ENCODE measurements at places on chromosomes 5 and 9.

GRCh38 chr5:72434056-72434780 lies 73.0 kb downstream of the ZNF366 start:
- no peak for DNase-seq

DNA sequence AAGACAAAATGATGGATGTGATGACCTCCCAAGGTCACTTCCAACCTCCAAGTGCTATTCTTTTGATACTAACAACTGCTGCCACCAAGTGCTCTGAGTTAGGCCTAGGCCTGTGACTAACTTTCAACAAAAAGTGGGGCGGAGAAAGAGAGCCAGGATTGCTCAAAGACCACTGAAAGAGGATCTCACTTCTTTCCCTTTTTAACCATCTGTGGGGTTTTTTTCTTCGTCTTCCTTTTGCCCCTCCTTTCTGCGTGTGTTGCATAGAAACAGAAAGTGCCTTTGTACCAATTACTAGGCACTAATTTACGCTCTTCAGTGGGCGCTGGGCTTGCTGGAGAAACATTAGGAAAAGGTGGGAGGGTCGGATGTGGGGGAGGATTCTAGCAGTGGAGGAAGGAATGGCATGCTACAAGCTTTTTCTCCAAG lies 8.0 kb downstream of the KLF9 start:
- DNase-seq: no peak

GRCh38 chr9:24398466-24398865 lies 147.2 kb downstream of the IZUMO3 start:
- no peak for DNase-seq

- DNase-seq: peak; percentile 34
Measured at GRCh38 chr5:133460172-133460758, 152.1 kb downstream of the FSTL4 start.

GRCh38 chr9:123654994-123655637 lies 274.8 kb downstream of the DENND1A start:
- no peak for DNase-seq

Data from stimulated activated CD4-positive, alpha-beta T cell treated with anti-CD3 and anti-CD28 coated beads, Interleukin-12 subunit alpha, Interleukin-12 subunit beta, amount 100 ng/mL, for 24 hours (primary cell).